Activated CD4-positive, CD25-positive, alpha-beta regulatory T cell (primary cell): ENCODE measurements at places on chromosomes 12 and 14.

DNA sequence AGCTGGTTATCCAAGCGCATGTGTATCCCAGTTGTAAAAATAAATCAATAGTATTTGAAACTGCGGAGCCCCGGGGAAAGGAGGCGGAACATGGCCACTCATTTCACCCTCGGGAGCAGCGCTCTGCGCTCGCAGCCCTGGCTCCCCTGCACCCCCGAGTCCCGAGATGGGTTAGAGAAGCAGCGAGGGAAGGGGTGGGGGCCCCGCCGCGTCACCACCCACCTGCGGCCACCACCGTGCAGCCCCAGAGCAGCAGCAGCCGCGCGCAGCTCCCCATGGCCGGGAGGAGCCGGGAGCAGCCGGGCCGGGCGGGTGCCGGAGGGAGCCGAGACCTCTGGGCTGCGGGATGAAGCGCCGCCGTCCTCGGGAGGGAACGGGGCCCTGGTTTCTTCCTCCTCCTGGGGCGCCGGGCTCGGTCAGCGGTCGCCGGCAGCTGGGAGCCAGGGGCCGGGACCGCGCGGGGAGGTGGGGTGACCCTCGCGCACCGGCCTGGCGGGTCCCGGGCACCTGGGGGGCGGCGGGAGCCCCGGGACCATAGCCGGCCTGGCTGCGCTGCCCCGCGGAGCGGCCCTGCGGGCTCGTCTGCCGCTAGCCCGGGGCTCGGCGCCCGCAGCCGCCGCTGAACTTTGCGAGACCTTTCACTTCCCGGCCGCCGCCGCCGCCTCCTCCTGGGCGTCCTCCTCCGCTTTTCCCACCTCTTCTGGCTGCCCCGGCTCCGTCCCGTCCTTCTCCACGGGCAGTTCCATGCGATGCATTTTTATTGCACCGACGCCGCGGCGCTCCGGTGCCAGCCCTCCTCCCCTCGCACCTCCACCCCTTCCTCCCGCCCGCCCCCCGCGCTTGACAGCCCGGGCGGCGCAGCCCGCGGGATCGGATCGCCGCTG lies at the start of gene NTN4:
NTN4 (minus strand) TSS at position 732 of the 884 bp plus-strand sequence; CDS start at position 277, 455 bp downstream.
- no peak for DNase-seq

DNA sequence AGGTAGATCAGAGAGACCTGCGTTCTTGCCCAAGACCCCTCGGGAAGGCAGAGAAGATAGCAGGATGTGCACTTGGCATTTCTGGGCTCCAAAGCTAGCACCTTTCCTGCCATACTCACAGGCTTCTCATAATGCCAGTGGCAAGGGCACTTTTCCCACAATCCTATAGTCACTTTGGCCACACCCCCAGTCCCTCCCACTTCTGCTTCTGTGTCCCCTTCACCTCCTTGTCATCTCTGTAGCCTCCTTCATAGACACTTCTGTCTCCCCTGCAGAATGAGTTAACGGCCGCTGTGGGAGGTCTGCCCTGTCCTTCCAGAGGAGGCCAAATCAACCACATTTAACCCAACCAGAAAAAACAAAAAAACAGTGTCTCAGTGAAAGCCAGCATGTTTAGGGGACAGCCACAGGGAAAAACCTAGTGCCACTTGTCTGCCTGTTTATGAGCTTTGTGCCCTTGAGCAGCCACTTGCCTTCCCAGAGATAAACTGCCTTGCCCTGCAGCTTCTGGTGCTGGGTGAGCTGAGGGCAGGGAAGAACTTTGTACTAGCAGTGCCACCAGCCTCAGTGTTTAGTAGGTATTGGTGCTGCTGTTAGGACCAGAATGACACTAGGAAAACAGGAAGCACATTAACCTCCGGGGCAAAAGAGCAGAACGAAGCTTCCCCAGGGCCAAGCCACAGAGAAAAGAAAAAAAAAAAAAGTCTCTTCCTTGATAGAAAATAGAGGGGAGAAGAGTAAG lies 193.0 kb upstream of the PWP1 start:
- DNase-seq = no peak

- no peak for DNase-seq
Observed at GRCh38 chr14:103367995-103368394, 17.2 kb upstream of the MARK3 start.

- DNase-seq = no peak
Observed at GRCh38 chr12:117105902-117106301, 6.7 kb upstream of the TESC start.

- DNase-seq = no peak
Observed at GRCh38 chr14:89773151-89773550, 181.4 kb downstream of the EFCAB11 start.

DNA sequence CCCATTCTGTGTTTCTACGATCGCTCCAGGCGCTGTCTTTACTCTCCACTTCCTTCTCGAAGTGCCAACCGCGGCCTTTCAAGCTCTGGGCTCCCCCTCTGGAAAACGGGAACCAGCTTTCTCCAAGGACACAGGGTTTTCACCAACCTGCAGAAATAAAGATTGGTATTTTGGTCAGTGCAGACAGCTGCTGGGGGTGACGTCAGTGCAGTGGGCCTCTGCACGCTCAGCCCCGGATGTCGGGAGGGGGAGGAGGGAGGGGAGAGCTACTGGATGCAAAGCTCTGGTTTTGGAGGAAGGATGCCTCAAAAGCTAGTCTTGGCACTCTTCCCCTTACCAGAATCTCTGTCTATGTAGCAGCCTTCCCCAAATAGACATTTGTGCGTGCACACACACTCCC lies 19.9 kb downstream of the HRK start:
- DNase-seq = peak; percentile 16

DNA sequence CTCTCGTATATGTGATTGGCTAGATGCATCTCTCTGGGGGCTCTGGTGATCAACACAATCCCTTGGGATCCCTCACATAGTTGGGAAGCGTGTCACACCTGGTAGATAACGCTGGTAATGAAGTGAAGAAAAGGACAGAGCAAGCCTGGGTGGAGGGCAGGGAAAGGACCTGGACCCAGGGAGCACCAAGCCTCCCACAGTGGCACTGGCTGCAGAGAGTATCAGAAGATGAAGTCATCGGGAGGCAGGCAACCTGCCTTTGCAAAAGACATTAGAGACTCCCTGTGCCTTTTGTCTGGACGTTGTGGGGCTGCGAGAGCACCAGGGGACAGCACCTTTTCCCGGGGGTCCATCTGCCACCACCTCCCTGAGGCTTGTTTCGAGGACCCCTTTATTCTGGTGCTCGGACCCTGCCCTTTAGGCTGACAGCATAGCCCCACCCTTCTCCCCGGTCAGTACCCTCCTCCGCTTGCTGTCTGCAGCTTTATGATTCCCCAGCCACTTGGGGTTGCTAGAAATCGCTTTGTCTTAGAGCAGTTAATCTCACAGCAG lies 116.4 kb downstream of the EML1 start:
- DNase-seq = no peak
